ENCODE measurements at places on chromosomes 7 and 10. TPM values are rescaled to one million over a fixed set of nuclear protein-coding genes. Genes with fewer than 3 reads are reported as not detected.

GRCh38 chr7:79282070-79282694, 171.3 kb downstream of the MAGI2 start:
- H3K4me3 ChIP-seq, result no peak overlapping the region
- DNase-seq, result peak; percentile 51
- no peaks in the 10 kb centered on the region for H3K27me3 ChIP-seq
- H3K4me1 ChIP-seq, result peaks cover 31% of the 10 kb centered on the region
- H3K27ac ChIP-seq, result peak overlapping the region; percentile 97

DNA sequence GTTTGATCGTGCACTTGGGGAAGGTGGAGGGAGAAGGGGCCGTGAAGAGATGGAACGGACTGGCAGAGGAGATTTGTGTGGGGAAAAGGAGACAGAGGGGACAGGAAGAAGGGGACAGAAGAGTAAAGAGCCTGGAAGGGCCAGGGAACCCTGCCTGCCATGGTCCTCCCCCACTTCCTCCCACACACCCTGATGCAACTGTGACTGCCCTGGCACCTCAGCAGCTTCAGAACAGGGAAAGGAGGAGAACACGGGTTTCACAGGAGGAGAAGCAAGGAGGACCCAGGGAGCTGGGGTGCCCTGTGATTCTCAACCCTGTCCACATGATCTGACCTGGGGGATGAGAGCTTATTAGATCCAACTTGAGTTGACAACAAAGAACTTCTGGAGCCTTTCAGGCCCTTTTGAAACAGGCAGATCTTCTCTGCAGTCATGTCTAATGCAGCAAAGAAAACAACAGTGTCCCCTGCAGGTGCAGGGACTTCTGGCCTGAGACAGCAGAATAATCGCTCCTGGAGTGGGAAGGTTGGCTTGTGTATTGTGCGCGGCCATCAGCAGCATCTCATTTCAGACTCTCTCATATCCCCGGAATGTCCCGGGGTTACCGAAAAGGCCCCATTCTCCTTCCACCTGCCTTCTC, 421.6 kb downstream of the PAXIP1 start:
- no peaks in the 10 kb centered on the region for H3K36me3 ChIP-seq
- no peaks in the 10 kb centered on the region for H3K27me3 ChIP-seq
- no peak overlapping the region for H3K27ac ChIP-seq
- H3K4me1 ChIP-seq, result no peaks in the 10 kb centered on the region

DNA sequence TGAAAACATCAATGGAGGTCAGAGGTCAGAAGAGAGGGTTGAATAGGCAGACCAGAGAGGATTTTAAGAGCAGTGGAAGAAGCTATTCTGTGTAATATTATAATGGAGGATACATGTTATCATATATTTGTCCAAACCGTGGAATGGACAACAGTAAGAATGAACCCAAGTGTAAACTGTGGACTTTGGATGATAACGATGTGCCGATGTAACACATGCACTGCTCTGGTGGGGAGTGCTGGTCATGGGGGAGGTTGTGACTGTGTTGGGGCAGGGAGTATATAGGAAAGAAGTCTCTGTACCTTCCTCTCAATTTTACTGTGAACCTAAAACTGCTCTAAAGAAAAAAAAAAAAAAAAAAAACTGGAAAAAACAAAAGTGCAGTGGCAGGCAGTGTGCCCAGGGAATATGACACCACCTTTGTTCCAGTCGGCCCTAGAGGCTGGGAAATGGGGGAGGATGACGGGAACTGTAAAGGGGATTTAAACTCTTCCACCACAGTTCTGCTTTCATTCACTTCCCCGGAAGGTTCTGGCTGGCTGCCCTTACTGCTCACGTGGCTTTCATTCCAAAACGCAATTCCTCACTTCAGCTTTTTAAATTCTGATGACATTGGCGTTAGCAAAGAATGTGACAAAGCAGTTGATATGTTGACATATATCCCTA, 113.7 kb upstream of the ANKRD1 start:
- H3K27ac ChIP-seq, result 0 out of 2 replicates have a peak overlapping the region, but pooled peaks have one; percentile 20
- peak; percentile 55 for DNase-seq
- peaks cover 18% of the 10 kb centered on the region for H3K4me1 ChIP-seq

- H3K27ac ChIP-seq, result no peak overlapping the region
- H3K4me3 ChIP-seq, result no peak overlapping the region
- H3K4me1 ChIP-seq, result no peaks in the 10 kb centered on the region
- H3K36me3 ChIP-seq, result no peaks in the 10 kb centered on the region
- no peak for DNase-seq
Measured at GRCh38 chr7:156677374-156678054, 36.9 kb downstream of the RNF32 start.

GRCh38 chr7:22185559-22185958, 171.4 kb downstream of the RAPGEF5 start:
- H3K27me3 ChIP-seq, result no peaks in the 10 kb centered on the region
- DNase-seq, result no peak
- H3K27ac ChIP-seq, result no peak overlapping the region

- no peaks in the 10 kb centered on the region for H3K36me3 ChIP-seq
- peaks cover 29% of the 10 kb centered on the region for H3K4me1 ChIP-seq
- DNase-seq, result no peak
- H3K4me3 ChIP-seq, result no peak overlapping the region
Measured at GRCh38 chr10:22246680-22247391, 29.0 kb upstream of the EBLN1 start.

DNA sequence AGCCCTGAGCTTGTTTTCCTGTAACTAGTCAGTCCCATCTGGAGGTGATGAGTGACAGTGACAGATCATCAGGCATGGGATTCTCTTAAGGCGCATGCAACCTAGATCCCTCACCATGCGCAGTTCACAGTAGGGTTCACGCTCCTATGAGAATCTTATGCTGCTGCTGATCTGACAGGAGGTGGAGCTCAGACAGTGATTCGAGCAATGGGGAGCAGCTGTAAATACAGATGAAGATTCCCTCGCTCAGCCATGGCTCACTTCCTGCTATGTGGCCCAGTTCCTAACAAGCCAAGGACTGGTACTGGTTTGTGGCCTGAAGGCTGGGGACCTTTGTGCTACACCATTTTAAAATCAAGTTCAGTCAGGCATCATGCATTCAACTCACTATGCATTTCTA, 221.7 kb downstream of the KIAA1217 start:
- peaks cover 20% of the 10 kb centered on the region for H3K4me1 ChIP-seq
- H3K4me3 ChIP-seq, result no peak overlapping the region
- no peak overlapping the region for H3K27ac ChIP-seq
- no peaks in the 10 kb centered on the region for H3K27me3 ChIP-seq
- DNase-seq, result no peak

GRCh38 chr10:104146882-104147281, 24.9 kb downstream of the SFR1 start:
- H3K4me1 ChIP-seq, result no peaks in the 10 kb centered on the region
- no peak for DNase-seq
- no peak overlapping the region for H3K4me3 ChIP-seq
- no peak overlapping the region for H3K27ac ChIP-seq
- H3K36me3 ChIP-seq, result no peaks in the 10 kb centered on the region
- peaks cover 34% of the 10 kb centered on the region for H3K27me3 ChIP-seq

- H3K4me3 ChIP-seq, result no peak overlapping the region
- H3K27ac ChIP-seq, result peak overlapping the region; percentile 57
- peaks cover 23% of the 10 kb centered on the region for H3K4me1 ChIP-seq
- H3K27me3 ChIP-seq, result no peaks in the 10 kb centered on the region
- peak; percentile 46 for DNase-seq
Measured at GRCh38 chr7:101924171-101924570, 106.7 kb downstream of the CUX1 start.

DNA sequence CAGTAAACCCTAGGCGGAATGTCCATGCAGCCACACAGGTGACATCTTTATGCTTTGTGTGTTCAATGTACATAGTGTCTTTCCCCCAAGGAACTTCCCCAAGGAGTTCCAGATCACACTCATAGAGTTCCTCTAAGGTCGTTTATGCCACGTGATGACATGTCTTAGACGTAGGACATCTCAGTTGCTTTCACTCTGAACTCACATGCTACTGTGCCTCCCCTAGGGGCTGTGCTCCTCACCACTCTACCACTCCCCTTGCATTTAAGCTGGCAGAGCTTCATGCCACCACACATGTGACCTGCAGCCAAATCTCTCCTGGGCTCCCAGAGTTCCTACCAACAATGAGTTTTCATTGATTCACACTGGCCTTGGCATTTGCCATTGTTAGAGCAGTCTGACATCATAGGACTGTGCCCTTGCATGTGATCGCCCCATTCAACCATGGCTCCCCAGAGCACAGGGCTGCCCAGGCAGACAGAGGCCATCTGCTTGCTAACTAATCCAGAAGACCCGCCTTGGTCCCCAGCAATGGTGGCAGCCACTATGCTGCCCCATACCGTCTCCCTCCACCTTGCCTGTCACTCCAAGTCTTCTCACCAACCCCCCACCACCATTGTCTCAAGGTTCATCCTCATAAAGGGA, 95.3 kb upstream of the MACROH2A2 start:
- H3K27me3 ChIP-seq, result no peaks in the 10 kb centered on the region
- no peak for DNase-seq
- H3K4me3 ChIP-seq, result no peak overlapping the region
- peaks cover 31% of the 10 kb centered on the region for H3K36me3 ChIP-seq

DNA sequence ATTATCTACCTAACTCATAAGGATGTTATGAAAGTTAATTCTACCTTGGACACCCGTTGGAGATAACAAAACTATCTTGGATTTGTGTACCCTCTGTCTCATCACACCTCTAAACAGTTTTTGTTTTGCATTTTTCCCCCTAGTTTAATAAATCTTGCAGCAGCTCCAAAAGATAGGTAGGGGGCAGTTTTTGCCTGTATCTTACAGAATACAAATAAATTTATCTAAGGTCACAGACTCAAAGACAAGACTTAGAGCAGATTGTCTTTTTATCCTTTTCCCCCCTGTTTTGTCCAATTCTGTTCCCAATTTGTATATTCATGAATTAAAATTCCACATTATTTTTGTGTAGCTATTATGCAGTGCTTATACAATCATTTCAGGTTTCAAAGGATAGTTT, 5.0 kb upstream of the SORCS1 start:
- no peaks in the 10 kb centered on the region for H3K4me1 ChIP-seq
- H3K4me3 ChIP-seq, result no peak overlapping the region
- no peaks in the 10 kb centered on the region for H3K36me3 ChIP-seq
- no peak for DNase-seq

- H3K27ac ChIP-seq, result no peak overlapping the region
- H3K4me1 ChIP-seq, result no peaks in the 10 kb centered on the region
- H3K27me3 ChIP-seq, result no peaks in the 10 kb centered on the region
- H3K4me3 ChIP-seq, result no peak overlapping the region
- DNase-seq, result no peak
Measured at GRCh38 chr10:86062198-86062550, 304.4 kb downstream of the GRID1 start.

- no peak overlapping the region for H3K4me3 ChIP-seq
- no peaks in the 10 kb centered on the region for H3K36me3 ChIP-seq
- no peak for DNase-seq
- no peaks in the 10 kb centered on the region for H3K4me1 ChIP-seq
- no peaks in the 10 kb centered on the region for H3K27me3 ChIP-seq
Measured at GRCh38 chr7:30837581-30837980, 66.4 kb downstream of the MINDY4 start.

DNA sequence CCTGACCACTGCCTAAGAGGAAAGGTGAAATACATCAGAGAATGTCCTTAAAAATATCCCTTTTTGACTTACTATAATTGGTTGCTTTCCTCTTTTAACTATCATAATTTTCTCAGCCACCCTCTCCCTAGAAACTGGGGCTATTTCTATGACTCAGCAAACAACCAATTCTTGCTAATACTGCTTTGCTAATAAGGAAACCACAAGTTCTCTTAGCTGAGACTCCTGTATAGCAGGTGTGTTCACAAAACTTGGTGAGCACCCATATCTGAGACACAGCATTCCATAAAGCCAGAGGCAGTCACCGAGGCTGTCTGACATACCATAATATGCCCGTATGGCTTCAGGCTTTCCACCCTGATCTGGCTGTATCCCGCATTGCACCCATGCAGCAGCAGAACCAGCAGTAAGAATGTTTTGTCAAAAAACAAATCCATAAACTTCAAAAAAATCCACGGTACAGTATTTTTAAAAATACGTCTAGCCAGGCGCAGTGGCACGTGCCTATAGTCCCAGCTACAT, 191.7 kb upstream of the C7orf33 start:
- no peak overlapping the region for H3K4me3 ChIP-seq
- no peak for DNase-seq
- H3K27me3 ChIP-seq, result peaks cover 10% of the 10 kb centered on the region
- H3K27ac ChIP-seq, result no peak overlapping the region

DNA sequence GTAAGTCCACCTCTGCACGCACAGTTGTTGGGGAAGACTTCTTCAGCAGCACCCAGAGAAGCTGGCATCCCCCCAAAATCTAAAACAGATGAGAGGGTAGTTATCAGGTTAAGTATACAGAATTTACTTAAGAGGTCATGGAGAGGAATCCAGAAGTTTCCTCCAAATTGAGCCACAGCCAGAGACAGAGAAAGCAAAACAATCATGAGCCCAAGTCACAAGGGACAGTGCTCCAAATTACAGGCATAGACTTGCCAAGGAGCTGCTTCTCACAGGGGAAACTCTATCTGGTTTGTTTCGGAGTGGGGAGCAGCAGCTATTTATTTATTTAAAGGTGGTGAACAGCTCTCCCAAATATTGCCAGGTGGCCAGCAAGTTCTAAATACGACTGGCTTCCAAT, 308.4 kb downstream of the SKIDA1 start:
- no peaks in the 10 kb centered on the region for H3K4me1 ChIP-seq
- no peak overlapping the region for H3K27ac ChIP-seq
- DNase-seq, result no peak
- H3K27me3 ChIP-seq, result no peaks in the 10 kb centered on the region

DNA sequence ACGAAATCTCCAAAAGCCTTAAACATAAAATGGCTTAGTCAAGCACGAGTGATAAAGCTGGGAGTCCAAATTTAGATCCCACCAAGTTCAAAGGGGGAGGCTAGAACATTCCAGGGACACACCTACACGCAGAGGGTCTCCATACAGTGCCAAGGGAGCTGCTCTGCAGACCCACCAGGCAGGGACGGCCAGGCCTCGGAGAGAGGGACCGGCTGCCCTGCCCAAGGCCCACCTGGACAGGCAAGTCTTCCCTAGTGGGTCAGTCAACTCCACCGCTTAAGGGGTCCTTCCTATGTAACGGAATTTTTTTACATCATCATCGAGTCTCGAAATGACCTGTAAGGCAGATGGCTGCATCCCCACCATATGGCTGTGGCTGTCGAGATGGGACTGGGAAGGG, 28.5 kb downstream of the AMZ1 start:
- H3K36me3 ChIP-seq, result peaks cover 68% of the 10 kb centered on the region
- no peak for DNase-seq
- H3K27me3 ChIP-seq, result no peaks in the 10 kb centered on the region
- no peak overlapping the region for H3K4me3 ChIP-seq

HTR7 gene
- total RNA-seq, result 0.88 TPM

SPDYE2 gene
- not detected for total RNA-seq

PLEKHS1 gene
- total RNA-seq, result 0.03 TPM

LRRC61 gene
- not detected for total RNA-seq

UBTD1 gene
- total RNA-seq, result 15.8 TPM

RNF32 gene
- total RNA-seq, result 0.18 TPM
